ENCODE measurements at places on chromosomes 13 and 19.
A peak's percentile ranks its signal among the peaks of the same experiment; 100 is the strongest.

DNA sequence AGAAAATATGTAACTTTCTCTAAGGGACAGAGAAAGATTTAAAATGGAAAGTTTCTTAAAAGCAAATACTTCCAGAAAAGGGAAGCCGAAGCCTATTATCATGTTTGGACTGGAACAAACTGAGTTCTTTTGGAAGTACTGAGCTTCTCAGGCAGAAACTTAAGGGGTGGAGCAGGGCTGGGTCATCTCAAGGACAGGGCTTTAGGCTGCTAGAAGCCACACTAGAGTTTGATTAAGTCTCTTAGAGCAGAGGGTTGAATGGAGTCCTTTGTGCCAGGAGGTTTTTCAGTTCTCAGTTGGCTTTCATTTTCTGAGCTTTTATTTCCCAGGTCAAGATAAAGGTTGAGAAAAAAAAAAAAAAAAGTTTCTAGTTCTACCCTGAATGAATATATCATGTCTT lies 432.7 kb downstream of the SLITRK5 start:
- DNase-seq, result no peak

- no peak for DNase-seq
Observed at GRCh38 chr13:96036515-96036914, 16.7 kb downstream of the UGGT2 start.

GRCh38 chr19:48094129-48094854 lies 16.3 kb downstream of the PLA2G4C start:
- no peak for DNase-seq

GRCh38 chr19:17370026-17370587 lies 7.0 kb downstream of the PLVAP start:
- no peak for DNase-seq

- no peak for DNase-seq
Observed at GRCh38 chr19:44687888-44688287, 11.1 kb upstream of the CEACAM16 start.

DNA sequence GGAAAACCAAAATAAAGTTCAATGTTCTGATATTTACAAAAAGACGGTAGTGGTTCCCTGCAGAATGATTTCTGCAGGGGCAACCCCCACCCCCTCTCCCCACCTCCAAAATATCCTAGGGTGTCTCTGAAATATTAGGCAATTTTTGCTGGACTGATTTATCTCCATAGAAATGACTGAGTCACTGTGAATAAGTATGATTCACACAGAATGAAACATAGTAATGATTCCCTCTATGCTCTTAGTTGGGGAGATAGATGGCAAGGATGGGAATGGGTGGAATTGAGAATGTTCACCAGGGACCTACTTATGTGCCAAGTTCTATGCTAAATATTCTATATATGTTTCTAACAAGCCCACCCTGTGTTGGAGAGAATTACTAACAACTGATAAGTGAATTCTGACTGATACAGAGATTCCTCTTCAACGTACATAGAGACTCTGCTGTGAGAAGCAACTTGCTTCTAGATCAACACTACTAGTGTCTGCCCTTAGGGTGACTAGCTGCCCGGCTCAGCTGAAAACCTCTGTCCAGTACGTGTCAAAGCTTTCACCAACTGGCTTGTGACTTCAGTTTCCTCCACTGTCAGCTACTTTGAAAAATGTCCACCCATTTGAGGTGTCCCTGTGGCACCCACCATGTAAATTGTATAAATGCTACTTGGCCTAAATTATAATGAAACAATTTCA lies 38.4 kb upstream of the RAP2A start:
- DNase-seq, result peak; percentile 37

- DNase-seq, result no peak
Observed at GRCh38 chr19:9828551-9829063, 889 bp downstream of the UBL5 start.

DNA sequence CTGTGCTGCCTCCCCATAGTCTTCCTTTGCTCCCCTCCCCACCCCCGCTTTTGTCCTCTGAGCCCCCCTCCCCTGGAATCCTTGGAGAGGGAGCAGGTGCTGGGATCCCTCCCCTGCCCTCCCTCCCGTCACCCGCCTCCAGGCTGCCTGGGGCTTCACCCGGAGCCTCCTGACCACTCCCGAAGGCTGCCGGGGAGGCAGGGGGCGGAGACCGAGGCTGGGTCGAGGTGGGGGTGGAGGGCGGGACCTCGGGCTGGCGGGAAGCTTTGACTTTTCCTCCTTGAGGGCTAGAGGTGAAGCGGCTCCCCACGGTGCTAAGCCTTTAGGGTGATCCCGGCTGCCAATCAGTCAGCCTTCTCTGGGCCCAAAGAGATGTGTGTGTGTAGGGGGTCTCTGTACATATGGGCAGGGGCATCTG lies 1.5 kb downstream of the KMT5C start:
- peak; percentile 63 for DNase-seq

DNA sequence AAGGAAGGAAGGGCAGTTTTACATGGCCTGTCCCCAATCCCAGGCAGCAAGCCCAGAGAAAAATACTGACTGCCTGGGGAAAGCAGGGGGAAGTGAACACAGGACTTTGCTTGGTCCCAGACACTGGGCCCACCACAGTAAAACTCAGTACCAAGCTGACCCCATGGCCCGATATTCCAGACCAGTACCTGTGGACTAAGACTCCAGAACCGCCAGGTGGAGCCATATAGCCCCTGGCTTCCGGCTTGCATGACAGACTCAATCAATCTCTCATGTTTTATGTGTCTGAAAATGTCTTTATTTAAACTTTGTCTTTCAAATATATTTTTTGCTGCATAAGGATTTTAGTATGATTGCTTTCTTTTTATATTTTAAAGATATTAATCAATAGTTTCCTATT lies 767.9 kb upstream of the SLITRK6 start:
- no peak for DNase-seq

DNA sequence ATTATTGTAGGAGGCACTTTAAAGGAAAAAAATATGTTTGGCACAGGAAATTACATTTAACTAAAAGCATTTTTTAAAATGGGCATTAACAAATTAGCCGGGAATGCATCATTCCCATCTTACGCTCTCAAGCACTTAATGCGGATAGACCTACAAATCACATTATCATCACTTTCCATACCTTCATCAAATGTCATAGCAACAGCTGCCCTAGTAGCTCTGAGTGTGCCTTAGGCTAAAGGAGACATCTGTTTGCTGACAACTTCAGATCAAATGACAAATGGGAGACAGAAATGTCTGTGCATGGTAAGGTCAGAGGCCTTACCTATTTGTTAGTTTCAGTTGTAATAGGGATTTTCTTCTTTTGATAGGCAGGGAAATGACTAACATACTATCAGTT lies 773.2 kb upstream of the SLC10A2 start:
- no peak for DNase-seq

- no peak for DNase-seq
Observed at GRCh38 chr19:55520691-55521292, 16.1 kb downstream of the SBK2 start.

- DNase-seq, result no peak
Observed at GRCh38 chr19:47479701-47480503, 4.1 kb downstream of the KPTN start.

DNA sequence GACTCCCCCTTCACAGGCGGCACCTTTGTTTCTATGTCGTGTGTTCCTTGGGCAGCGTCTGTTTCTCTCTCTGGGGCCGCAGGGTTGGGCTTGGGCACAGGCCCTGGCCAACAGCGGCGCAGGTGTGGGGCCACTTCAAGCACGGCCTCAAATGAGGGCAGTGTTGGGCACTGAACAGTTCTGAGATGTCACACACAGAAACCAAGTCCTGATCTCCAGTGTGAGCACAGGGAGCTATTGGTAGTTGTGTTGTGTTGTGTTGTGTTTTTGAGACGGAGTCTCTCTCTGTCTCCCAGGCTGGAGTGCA lies 42.7 kb downstream of the GATAD2A start:
- DNase-seq, result no peak

- DNase-seq, result no peak
Observed at GRCh38 chr13:31982124-31982523, 49.5 kb upstream of the FRY start.

DNA sequence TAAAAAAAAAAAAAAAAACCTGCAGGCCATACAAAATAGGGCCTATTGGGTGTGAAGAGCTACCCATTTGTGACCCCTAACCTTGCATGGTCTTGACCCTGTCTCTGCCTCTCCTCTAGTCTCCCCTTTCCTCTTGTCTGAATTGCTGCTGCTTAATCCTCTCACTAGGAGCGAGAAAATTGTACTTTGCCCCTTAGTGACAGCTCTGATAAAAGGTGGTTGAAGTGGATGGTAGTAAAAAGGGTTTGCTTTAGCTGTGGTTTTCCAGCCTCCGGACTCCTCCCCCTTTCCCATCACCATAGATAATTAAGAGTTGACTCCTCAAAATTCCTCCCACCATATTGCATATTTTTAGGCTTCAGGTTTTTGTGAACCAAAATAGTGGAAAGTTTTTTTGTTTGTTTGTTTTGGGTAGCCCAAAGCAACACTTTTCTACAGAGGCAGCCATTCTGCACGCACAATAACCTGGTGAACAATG lies 23.5 kb downstream of the ACTN4 start:
- DNase-seq, result no peak

DNA sequence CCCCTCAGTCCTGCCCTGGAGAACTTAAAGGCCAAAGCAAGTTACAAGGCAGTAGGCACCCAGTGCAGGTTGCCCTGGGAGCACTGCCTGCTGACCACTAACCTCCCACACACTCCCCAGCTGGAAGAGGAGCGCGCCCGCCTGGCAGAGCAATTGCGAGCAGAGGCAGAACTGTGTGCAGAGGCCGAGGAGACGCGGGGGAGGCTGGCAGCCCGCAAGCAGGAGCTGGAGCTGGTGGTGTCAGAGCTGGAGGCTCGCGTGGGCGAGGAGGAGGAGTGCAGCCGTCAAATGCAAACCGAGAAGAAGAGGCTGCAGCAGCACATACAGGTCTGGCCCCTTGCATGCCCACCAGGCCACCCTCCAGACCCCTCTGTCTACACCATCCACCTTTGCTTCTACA lies 61.1 kb downstream of the KCNC3 start:
- no peak for DNase-seq

DNA sequence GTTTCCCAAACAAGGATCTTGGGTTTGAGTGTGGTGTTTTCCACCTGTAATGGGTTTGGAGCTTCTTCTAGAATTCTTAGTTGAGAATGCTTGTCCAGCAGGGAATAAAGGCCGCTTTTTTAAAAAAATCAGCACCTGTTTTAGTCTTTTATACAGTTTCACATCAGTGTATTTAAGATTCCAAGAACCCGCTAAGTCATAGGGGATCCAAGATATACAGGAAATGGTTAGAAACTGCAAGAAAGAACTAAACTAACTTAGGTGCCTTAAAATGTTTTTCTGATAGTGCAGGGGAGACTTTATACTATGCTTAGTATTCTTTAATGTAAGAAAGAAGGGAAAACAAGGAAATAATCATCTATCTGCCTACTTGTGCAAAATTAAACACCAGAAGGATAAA lies 74.7 kb downstream of the C13orf42 start:
- DNase-seq, result no peak

DNA sequence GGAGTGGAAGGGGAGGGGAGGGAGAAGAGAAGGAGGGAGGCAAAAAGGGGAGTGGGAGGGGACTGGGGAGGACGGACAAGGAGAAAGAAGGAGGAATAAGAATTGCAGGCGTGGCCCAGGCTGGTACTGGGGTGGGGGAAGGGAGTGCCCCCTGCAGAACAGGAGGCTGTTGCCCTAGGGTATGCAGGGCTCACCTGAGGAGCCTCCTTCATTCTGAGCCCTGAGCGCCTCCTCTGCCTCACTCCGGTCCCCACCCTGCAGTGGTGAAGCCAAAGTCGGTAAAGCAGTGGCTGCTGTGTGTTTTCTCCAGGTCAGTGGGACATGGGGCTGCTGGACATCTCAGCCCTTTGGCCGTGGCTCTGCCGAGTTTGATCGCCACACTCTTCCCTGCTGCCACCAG lies 9.1 kb upstream of the CDC16 start:
- DNase-seq, result no peak

- no peak for DNase-seq
Observed at GRCh38 chr13:51874651-51875050, 12.9 kb downstream of the CCDC70 start.

- no peak for DNase-seq
Observed at GRCh38 chr13:109802936-109803335, 16.6 kb upstream of the IRS2 start.

DNA sequence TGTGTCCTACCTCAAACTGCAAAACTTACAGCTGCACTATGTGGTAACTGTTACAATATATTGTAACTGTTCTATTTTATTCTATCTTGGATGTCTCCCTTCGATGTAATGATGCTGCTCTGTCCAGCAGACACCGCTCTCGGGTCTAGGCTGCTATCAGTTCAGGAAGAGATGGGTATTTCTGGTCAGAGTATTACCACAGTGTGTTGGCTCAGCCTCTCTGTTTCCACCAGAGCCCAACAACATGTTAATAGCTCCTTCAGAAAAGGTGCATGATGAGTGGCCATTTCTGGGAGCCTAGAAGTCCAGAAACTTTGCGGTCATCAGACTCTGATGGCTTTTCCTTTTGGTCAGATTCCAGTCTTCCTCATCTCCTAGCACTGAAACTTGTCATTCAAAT lies 35.9 kb upstream of the IGFL1 start:
- no peak for DNase-seq

DNA sequence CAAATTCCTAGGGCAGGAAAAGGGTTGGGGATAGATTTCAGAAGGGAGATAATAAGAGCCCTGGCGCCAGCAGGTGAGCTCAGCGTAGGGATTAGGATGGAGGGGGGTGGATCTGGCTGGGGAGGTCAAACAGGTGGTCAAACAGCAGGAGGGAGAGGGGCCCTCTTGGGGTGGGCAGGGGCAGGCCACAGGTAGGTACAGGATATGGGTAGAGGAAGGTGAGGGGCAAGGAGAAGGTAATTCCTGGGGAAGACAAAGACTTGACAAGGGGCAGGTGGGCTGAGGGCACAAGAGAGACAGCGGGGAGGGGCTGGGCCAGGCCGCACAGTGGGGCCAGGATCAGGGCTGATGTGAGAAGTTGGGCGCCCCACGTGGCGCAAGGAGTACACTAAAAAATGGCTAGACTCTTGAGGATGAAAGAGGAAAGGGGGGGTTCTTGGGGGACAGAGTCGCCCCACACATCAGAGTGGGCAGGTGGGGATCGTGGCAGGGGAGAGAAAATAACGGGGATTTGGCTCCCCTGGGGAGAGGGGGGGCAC lies 713 bp downstream of the KRI1 start:
- DNase-seq, result peak; percentile 71

DNA sequence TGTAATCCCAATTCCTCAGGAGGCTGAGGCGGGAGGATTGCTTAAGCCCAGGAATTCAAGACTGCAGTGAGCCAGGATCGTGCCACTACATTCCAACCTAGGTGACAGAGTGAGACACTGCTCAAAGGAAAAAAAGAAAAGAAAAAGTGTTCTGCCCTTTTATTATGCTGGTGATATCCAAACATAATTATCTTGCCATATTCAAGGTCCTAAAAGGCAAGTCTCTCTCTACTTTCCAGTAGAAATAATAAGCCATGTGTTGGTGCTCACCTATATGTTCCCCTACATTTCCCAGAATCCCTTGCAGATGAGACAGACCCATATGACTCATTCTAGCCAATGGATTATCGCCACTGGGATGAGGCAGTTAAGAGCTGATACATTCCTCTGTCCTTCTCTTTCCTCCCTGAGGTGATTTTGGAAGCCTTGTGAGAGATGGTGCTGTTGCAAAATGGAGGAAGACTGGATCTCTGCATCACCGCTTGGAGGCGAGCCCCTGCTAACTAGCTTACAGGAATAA lies 58.3 kb upstream of the MRI1 start:
- no peak for DNase-seq

Measured in hematopoietic multipotent progenitor cell treated with erythropoietin and hydrocortisone succinate and interleukin-3 and kit ligand, for 17 days (in vitro differentiated cells).